ENCODE measurements at places on chromosomes 2 and 18.

DNA sequence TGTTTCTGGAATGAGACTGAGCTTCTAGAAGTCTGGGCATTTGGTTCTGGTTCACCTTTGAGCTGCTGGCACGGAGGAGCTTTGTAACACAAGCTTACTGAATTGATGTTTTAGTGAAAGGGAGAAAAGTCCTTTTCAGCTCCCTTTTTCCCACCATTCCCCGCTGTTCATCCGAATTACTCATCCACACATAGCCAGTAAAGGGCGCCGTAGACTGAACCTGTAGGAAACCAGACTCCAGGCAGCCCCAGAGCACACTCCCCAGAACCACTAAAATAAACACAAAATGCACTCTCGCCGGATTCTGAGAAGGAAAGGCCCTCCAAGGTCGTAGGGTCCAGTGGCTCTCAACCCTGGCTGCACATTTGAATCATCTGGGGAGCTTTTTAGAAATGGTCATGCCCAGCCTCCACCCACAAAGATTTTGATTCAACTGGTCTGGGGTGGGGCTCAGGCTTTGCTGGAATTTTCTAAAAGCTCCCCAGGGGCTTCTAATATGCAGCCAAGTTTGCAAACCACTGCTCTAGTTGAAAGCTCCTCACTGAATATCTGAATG, 29.6 kb downstream of the TCF7L1 start:
- no peaks in the 10 kb centered on the region for H3K36me3 ChIP-seq
- H3K27ac ChIP-seq, result peak overlapping the region; percentile 42
- no peaks in the 10 kb centered on the region for H3K27me3 ChIP-seq
- peak; percentile 66 for DNase-seq
- no peak overlapping the region for H3K4me3 ChIP-seq

- no peaks in the 10 kb centered on the region for H3K4me1 ChIP-seq
- H3K36me3 ChIP-seq, result peaks cover 4% of the 10 kb centered on the region
- H3K27ac ChIP-seq, result no peak overlapping the region
- no peaks in the 10 kb centered on the region for H3K27me3 ChIP-seq
These were observed 64.5 kb downstream of the UBR3 start for GRCh38 chr2:169891593-169892298.

DNA sequence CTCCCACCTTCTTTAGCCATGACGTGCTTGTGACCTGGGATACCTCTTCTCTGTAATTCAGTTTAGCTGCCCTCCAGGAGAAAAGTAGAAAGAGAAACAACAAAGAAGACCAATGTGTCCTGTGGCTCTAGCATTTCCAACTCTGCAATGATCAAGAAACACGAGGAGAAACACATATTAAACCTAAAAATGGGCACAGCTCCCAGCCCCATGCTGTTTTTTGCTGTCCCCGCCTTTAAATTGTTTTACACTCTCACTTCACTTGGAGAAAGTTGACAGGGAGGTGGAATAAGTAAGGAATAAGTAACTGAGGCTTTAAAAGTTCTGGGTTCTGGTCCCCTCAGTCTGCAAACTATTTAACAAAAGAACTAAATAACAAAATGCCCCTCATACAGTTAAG, 390.6 kb downstream of the TNS1 start:
- H3K27ac ChIP-seq, result no peak overlapping the region
- H3K36me3 ChIP-seq, result no peaks in the 10 kb centered on the region
- no peaks in the 10 kb centered on the region for H3K4me1 ChIP-seq
- DNase-seq, result no peak

DNA sequence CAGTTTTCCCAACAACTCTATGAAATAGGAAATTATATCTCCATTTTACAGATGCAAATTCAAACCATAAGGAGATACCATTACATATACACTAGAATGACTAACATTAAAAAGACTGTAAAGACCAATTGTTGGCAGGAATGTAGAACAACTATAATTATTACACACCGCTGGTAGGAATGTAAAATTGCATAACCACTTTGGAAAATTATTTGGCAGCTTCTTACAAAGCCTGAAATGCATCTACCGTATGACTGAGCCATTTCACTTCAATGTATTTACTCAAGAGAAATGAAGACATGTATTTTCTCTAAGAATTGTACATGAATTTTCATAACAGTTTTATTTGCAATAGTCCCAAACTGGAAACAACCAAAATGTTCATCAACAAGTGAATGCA, 189.1 kb upstream of the BCL2L11 start:
- no peak overlapping the region for H3K27ac ChIP-seq
- H3K4me1 ChIP-seq, result no peaks in the 10 kb centered on the region
- no peak for DNase-seq
- H3K36me3 ChIP-seq, result no peaks in the 10 kb centered on the region
- no peaks in the 10 kb centered on the region for H3K27me3 ChIP-seq

DNA sequence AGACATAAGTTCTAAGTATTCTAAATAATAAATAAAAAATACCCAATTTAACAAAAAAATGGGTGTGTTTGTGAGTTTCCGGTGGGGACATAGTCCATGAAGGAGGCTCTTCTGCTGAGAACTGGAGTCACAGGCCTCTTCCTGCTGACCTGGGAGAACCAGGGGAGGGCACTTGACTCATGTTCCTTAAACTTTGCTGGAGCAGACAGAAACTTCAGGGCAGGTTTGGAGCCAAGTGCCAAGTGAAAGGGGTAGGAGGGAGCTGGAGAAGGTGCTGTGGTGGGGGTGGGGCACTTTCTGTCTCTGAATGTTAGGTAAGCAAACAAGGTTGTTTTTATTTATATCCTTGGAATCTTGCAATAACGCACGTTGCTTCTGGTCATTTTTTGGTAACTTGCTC, 78.8 kb upstream of the TTN start:
- no peak overlapping the region for H3K27ac ChIP-seq
- no peaks in the 10 kb centered on the region for H3K36me3 ChIP-seq
- no peaks in the 10 kb centered on the region for H3K4me1 ChIP-seq
- DNase-seq, result no peak

DNA sequence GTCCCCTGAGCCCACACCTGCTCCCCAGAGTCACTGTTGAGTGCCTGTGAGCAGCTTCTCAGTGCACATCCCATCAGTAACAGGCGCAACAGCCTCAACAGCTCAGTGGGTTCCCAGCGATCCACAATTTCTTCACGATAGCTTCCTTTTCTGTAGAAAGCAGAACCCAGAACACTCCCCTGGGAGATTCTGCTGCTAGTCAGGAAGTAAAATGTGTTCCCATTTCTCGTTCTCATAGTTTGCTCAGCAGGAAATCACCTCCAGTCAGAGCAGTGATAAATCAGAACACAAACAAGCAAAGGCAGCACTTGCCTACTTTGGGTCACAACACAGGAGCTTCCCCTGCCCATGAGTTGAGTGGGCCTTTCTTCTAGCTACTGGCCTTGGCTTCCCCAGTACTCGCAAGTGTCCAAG, 48.9 kb upstream of the ATG16L1 start:
- H3K4me1 ChIP-seq, result no peaks in the 10 kb centered on the region
- H3K27ac ChIP-seq, result no peak overlapping the region
- no peaks in the 10 kb centered on the region for H3K27me3 ChIP-seq
- H3K36me3 ChIP-seq, result no peaks in the 10 kb centered on the region

DNA sequence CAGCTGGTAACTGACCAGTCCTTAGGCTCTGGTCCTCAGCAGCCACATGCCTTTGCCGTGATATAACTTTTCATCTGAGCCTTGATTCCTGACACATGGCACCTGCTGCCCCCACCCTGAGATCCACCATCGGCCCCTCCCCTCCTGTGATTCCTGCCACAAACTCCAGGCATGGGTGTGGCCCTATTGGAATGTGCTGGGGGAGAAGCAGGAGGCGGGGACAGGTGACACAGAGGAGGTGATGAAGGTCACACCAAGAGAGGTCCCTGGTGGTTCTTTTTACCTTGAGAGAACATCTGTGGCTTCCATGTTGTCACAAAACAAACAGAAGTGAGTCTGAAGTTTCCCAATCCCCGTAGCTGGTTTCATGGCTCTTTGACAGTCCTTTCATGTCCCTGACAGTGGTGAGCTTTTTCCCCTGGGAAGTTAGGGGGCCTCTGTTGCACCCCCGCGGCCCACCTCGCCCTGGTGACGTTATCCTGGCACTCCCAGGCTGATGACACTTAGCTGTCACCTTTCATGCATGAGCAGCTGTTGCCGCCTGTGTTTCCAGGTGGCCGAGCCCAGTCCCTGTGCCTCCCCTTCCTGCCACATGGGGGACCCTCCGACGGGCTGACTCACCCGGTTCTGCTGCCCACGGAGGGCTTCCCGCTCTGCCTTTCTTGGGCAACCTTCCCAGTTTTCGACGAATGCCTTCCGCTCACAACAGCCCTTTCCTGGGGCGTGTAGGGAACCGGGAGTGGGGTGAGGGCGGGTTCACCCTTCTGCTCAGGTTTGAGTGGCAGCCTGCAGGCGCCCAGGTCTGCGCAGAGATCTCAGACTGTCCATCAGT, 66.3 kb upstream of the GLI2 start:
- H3K36me3 ChIP-seq, result no peaks in the 10 kb centered on the region
- H3K4me1 ChIP-seq, result peaks cover 3% of the 10 kb centered on the region
- no peak overlapping the region for H3K27ac ChIP-seq

DNA sequence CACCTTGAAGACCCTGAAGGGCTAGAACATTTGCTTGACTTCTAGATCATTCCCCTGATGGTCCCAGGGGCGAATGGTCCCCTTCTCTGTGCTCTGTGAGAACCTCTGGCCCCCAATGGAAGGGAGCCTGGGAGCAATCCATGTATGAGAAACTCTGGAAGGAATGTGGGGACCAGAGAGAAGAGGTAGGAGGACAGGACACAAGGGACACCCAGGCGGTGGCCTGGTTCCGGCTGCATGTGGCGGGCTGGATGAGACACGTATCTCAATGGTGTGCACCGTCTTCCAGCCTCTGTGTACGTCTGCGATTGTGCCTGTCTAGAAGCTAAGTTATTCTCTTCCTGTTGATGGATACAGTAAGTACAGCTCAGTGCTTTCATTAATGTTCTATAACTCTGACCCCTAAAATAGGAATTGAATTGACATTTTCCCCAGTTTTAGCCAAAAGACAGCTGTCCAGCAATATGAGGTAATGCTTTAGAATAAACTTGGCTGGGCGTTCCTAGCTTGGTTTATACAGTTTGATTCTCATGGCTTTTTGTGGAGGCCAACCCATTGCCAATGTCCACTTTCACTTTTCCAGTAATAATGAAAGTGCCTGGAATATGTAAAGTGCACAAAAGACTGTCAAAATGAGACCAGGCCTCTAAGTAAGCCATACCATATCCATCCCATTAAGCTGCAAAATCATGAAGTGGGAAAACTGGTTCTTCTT, 30.1 kb upstream of the COPS8 start:
- DNase-seq, result no peak
- no peak overlapping the region for H3K4me3 ChIP-seq
- H3K36me3 ChIP-seq, result no peaks in the 10 kb centered on the region
- H3K27ac ChIP-seq, result no peak overlapping the region
- no peaks in the 10 kb centered on the region for H3K27me3 ChIP-seq

GRCh38 chr2:42876326-42876751, 84.0 kb upstream of the HAAO start:
- no peak overlapping the region for H3K27ac ChIP-seq
- peaks cover 4% of the 10 kb centered on the region for H3K4me1 ChIP-seq
- H3K4me3 ChIP-seq, result no peak overlapping the region

GRCh38 chr18:23523429-23524212, 20.3 kb downstream of the RMC1 start:
- H3K27ac ChIP-seq, result no peak overlapping the region
- no peaks in the 10 kb centered on the region for H3K4me1 ChIP-seq
- no peak for DNase-seq
- no peak overlapping the region for H3K4me3 ChIP-seq
- peaks cover 65% of the 10 kb centered on the region for H3K36me3 ChIP-seq
- no peaks in the 10 kb centered on the region for H3K27me3 ChIP-seq

DNA sequence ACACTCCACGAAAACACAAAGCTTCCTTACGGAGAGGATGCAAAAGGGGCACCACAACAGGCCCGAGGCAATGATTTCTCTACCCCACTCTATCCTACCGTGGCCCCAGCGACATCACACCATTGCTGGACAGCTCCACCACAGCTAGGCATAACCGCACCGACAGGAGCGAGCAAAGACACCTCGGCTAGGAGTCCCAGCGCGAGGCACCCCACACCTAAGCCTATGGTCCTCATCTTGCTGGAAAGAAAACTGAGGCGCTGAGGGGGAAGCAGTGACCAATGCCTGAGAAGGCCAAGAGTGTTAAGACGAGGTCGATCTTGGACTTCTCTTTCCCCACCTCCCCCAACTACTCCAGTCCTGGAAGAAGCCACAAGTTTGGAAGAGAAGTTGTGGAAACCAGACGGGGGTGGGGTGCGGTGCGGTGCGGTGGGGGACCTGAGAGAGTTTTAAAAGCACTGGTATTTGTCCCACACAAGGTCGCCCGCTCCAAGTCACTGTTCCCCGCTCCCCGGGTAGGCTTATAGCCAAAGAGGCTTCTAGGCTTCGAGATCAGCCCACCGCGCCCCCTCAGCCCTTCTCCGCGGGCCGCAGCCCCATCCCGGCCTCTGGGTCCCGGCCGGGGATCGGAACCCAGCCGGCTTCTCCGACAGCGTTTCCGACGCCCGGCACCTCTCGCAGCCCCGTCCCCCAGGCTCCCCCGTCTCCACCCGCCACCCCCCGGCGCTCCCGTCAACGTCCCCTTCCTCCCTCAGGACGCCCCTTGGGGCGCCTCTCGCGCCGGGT, 766 bp downstream of the PDE6D start:
- DNase-seq, result peak; percentile 68
- H3K4me3 ChIP-seq, result peak overlapping the region; percentile 87
- H3K27ac ChIP-seq, result no peak overlapping the region
- no peaks in the 10 kb centered on the region for H3K36me3 ChIP-seq
- H3K27me3 ChIP-seq, result no peaks in the 10 kb centered on the region

GRCh38 chr2:101442667-101443061, 32.2 kb downstream of the RFX8 start:
- no peaks in the 10 kb centered on the region for H3K36me3 ChIP-seq
- no peaks in the 10 kb centered on the region for H3K4me1 ChIP-seq
- DNase-seq, result no peak
- no peaks in the 10 kb centered on the region for H3K27me3 ChIP-seq
- H3K4me3 ChIP-seq, result no peak overlapping the region

DNA sequence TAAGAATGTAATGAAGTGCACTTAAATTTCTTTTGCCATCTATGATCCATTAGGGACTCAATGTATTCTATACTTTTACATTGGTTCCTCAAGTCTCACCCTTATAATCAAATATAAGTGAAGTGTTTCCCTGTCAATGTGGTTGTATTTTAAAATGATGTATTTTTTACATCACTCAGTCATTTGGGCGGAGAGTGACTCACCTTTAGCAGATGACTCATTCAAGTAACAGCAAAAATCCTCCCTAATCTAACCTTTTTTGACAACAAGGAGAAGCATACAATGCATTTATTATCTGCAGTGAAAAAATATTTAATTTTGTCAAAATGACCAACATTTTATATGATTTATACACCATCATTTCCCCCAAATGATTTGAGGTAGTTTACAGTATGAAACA, 94.4 kb downstream of the FANCL start:
- no peaks in the 10 kb centered on the region for H3K27me3 ChIP-seq
- no peak overlapping the region for H3K4me3 ChIP-seq
- peaks cover 3% of the 10 kb centered on the region for H3K36me3 ChIP-seq
- DNase-seq, result no peak
- H3K27ac ChIP-seq, result no peak overlapping the region

All from kidney (tissue), 22 donors.